ENCODE measurements at places on chromosomes 1 and 21.

- DNase-seq = no peak
Observed at GRCh38 chr21:31937303-31937702, 64.5 kb downstream of the HUNK start.

DNA sequence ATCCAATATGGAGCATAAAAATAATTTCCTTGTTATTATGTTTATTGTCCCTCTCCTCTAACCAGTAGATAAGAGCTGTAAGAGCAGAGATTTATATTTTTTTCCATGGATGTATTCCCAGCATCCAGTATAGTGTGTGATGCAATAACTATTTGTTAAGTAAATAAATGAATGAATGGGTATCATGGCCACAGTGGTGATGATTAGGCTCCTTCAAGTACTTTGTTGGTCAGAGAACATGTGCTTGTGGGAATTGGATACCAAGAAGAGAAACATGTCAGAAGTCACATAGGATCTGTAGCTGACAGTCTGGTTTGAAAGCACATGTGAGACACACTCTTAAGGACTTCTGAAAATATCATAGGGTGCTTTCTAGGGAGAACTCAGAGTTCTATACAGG is 588.5 kb downstream of the AGBL4 start:
- DNase-seq = no peak

GRCh38 chr1:15214527-15214926 is 32.5 kb upstream of the FHAD1 start:
- no peak for DNase-seq

- no peak for DNase-seq
Observed at GRCh38 chr1:17031436-17031835, 19.7 kb upstream of the ATP13A2 start.

DNA sequence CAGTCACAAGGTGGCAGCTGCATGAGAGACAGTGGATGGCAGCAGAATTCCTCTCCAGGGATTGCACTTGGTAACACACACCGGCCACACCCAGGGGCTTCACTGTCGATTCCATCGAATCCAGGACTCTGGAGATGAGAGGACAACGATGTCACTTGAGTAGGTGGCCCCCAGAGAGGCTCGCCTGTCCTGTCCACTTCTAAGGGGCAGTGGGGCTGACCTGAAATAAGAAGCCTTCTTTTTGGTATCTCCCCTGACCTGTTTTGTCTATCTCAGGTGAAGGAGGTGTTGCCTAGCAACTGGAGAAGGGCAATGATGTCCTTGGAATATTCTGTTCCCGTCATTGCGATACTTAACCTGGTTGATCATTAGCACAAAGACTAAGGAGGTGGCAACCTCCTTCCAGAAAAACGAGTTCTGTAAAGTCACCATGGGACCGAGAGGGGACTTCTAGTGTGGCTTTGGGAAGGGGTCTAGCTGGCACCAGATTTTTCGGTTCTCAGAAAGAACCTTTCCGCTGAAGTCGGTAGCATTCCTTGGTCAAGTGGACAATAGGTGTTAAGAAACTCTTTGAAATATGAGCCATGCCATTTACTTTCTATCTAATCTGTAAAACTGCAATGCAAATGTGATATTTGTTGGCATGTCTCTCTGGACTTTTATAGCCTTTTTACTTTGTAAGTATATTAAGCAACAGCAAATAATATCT is 85.2 kb upstream of the TMPRSS2 start:
- DNase-seq = no peak

GRCh38 chr1:77313491-77313890 is 31.7 kb downstream of the AK5 start:
- no peak for DNase-seq

Data from stimulated activated CD4-positive, alpha-beta T cell treated with anti-CD3 and anti-CD28 coated beads, TNF-alpha, amount 100 ng/mL, for 4 hours (primary cell).